Neuronal stem cell (in vitro differentiated cells): ENCODE measurements at places on chromosomes 16 and 17.

GRCh38 chr17:7258731-7259554 lies 3.3 kb downstream of the CLDN7 start:
- DNase-seq, result no peak

- DNase-seq, result no peak
These were observed 25.7 kb downstream of the STAT5A start for GRCh38 chr17:42313773-42314566.

DNA sequence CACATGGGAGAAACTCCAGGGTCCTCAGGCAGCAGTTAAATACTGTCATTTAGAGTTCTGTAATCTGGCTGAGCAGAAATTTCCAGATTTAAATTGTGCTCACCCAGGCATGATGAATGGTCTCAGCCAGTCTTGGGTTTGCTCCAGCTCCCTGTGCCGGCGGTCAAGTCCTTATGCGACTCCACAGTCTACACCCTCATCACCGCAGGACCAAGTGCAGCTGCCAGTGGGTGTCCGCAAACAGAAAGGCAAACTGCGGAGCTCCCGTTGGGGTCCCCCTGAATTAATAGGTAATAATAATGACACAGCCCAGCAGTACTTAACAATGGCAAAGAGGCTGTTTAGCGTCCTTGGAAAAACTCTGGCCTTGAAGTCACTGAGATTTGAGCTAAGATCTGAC lies 3.9 kb upstream of the CACNG4 start:
- DNase-seq, result no peak

DNA sequence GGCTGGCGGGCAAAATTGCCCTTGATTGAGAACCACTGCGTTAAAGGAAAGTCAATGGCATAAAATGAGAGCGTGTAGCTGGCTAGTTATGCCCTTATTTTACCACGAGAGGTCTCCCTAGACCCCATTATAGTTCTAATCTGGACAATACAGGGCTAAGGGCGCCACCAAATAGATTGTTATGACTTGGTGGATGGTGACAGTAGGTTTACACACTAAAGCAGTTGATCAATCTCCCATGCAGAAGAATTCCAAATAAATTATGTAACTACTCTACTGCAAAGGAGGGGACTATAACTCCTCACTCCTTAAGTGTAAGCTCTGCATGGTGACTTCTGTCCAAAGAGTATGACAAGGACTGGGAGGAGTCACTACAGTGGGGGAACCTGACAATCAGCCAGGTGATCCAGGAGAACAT lies 20.4 kb upstream of the YPEL2 start:
- DNase-seq, result peak; percentile 57
